Vagina (tissue), 2 donors: ENCODE measurements at places on chromosomes 3 and 15. TPM values are rescaled to one million over a fixed set of nuclear protein-coding genes. Genes with fewer than 3 reads are reported as not detected.

GRCh38 chr3:116378077-116378476 is 67.2 kb downstream of the LSAMP start:
- no peak for DNase-seq

DNA sequence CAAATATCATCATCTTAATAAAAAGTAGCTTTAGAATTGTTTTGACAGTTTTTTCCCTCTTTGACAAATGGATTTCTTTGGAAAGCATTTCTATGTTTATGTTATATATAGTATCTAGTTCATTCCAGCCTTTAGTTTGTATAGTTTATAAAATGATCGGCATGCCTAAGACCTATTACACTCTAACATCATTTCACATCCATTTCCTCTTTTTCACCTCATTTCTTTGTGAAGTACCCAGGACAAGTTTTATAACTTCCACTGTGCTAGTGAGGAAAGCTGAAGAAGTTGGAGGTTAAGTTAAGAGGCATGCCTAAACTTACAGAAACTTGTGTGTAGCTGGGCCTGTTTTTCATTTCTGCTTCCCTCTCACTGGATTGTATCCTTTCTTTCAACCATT is 178.4 kb downstream of the TP63 start:
- no peak for DNase-seq

- DNase-seq, result no peak
Observed at GRCh38 chr3:4581498-4581897, 88.3 kb downstream of the ITPR1 start.

DNA sequence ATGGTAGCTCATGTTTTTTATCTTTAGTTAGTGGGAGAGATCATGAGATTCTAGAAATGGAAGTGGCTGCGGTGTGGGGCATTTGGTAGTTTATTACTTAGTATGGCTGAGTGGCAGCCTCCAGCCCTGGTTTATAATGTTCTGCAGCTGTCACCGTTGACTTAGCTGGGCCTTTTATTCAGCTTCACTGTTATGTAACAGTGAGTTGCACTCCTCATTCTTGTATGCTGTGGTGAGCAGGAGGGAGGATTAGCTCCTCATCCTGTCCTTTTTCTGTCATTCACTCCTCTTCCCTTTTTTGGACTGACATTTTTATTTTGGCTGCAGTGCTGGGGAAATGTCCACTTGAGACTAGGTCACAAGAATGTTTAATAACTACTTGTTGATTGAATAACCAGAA is 29.5 kb downstream of the RAD54L2 start:
- DNase-seq, result no peak

DNA sequence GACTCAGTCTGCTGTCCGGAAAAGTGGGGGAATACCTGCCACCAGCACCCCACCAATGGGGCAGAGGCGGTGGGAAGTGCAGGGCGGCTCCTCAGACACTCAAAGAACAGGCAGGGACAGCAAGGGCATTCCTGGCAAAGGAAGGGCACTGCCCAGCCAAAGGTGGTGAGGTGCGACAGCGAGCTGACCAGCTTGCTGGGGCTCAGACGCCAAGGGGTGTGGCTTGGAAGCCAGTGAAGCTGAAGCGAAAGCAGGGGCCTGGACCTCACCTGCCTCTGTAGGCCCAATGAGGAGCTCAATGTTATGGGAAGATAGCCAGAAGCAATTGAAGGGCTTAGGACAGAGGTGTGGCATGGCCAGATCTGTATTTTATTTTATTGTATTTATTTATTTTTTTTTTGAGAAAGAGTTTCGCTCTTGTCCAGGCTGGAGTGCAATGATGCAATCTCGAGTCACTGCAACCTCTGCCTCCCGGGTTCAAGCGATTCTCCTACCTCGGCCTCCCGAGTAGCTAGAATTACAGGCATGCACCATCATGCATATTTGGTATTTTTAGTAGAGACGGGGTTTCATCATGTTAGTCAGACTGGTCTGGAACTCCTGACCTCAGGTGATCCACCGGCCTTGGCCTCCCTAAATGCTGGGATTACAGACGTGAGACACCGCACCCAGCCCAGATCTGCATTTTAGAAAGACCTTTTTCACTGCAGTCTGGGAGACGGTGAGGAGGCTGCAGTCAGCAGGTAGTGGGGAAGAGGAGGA is 4.4 kb upstream of the LMAN1L start:
- DNase-seq, result no peak

DNA sequence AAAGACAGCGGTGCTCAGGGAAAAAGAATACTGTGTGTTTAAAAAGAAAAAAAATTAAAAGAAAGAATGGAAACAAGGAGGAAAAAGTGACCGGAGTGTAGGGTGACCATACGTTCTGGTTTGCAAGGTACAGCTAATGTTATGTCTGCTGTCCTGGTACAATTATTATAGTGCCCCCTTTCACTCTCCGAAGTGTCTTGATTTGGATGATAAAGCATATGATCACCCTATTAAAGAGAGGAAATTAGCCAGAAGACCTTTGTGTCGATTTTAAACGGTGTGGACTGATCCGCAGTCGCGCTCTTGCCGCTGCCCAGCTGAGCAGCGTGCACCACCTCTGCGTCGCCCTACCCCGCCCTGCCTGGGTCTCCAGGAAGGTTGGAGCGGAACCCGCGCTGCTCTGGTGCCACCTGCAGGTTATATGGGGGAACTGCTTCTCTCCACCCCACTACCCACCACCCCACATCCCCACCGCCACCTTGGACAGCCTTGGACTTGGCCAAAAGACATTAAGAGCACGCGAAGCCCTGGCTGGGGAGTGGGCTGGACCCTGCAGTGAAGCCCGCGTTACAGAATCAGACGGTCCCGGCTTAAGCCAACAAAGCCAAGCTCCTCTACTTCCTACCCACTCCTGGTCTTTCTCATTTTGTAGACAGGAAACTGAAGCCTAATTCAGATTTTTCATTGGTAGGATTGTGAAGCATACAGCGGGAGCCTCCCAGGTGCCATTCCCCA is 41.2 kb upstream of the UBE2Q2 start:
- peak; percentile 84 for DNase-seq

DNA sequence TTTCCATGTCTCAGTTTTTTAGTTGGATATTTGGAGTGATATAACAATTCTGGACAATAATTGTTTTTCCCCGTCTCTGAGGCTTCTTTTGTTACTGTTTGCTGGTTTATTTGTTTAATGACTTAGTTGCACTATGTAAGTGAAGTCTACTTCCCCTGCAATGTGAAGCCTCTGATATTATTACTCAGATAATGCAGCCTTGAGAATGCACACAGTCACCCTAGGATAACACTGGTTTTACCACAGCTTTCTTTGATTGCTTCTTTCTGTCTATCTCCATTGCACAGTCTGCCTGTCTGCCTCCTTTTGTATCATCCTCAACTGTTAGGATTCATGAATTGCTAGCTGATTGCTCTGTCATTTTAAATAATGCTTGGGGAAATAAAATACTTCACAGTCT is 208.7 kb upstream of the ROBO1 start:
- DNase-seq, result no peak

- DNase-seq, result peak; percentile 94
Observed at GRCh38 chr3:73727117-73727821, 102.5 kb upstream of the PDZRN3 start.

DNA sequence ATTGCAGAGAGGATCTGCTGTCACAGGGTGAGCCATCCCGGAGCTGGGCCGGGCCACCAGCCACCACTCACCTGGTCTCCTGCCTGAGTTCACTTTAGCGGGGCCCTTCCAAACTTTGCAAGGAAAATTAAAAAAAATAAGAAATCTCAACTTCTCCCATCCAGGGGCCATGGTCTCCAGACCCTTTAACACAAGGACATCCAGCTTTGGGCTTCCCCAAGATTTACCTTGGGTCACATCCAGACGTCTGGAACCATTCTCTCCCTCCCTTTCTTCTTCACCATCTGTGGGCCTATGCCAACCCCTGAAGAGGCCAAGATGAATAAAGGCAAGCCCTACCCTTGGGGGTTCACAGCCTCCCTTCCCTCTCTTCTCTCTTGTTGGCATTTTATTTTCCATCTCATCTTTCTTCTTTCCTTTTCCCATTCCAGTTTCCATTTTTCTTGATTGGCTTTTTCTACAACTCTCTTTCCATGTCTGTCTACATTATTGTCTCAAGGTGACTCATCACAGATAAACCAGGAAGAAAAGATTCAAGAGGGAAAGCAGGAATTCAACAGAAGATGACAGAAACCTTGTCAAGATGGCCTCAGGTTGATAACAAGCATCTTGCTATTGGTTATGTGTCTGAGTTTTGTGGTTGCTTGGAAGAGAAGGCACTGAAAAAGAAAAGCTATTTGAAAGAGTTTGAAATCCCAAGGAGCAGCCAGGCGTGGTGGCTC is 49.5 kb downstream of the ITGA11 start:
- peak; percentile 72 for DNase-seq

PTPRG gene
- 47.6 TPM for total RNA-seq

GLDN gene
- total RNA-seq, result 5.9 TPM

TRANK1 gene
- 17.7 TPM for total RNA-seq

SEC62 gene
- 38.1 TPM for total RNA-seq

DNA sequence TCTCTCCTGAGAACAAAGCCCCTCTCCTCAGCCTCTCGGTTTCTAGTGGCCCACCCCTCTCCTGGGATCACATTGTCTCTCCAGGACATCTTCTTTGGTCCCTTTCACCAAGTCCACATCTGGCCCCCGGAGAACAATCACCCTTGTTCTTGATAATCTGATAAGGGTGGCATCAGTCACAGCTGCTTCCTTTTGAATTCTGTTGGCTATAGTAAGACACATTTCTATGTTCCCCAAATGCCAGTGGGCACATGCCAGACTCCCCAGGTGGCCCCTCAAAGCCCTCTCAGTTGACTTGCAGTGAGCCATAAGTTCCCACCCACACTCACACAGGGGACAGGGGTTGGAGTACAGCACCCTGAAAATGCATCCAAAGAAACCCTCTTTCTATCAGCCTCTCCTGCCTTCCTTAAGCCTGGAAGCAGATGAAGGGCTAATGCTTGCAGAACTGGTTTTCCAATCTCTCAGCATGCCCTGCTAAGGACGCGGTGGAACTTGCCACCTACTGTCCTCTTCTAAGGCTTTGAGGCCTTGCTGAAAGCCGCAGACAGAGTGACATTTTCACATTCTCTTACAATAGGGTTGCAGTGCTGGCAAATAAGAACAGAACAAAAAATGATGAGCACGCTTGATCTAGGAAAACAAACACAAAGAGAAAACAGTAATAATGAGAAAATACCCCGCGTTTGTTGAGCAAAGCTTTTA is 101.3 kb upstream of the SLCO3A1 start:
- no peak for DNase-seq
